ENCODE measurements at places on chromosomes 16 and 17.

GRCh38 chr16:82083710-82084353 lies 48.8 kb downstream of the HSD17B2 start:
- no peak for DNase-seq

DNA sequence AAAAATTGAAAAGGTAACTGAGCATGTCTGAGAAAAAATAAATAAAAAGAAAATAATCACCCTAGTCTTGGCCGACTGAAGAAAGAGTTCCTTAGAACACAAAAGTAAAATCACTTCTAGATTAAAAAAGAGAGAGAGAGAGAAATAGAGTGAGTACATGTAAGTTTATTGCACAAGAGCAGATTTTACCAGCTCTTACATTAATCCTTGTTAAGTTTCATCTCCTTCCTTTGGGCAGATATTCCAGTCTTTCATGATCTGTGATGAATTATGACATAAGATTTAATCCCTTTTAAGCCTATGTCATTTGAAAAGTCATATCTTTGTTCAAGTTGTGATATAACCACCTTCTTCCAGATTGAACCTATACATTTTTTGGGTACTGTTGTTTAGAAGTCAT lies 54.8 kb downstream of the NFAT5 start:
- DNase-seq, result no peak

DNA sequence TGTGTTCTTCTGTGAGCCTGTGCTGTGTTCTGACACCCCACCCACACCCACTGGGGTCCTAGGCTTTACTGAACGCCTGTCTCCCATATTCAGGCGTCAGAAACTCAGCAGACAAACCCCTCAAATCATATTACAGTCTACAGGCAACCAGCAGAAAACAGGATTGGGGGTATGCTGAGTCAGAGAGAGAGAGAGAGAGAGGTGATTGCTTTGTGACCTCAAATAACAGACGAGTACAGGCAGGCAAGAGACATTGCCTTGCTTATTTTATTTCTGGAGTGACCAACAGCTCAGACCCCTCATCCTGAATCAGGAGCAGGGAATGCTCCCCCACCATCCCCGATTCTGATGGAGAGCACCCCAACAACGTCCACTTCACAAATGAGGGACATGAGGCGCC lies 473.9 kb downstream of the PMP22 start:
- no peak for DNase-seq

GRCh38 chr17:78566947-78567346 lies 10.2 kb downstream of the DNAH17 start:
- no peak for DNase-seq
